Bladder microvascular endothelial cell (primary cell): ENCODE measurements at places on chromosomes 2 and 18. TPM values are rescaled to one million over a fixed set of nuclear protein-coding genes. Genes with fewer than 3 reads are reported as not detected.

Gene NRP2
- total RNA-seq = 109 and 270 TPM in 2 replicates

Gene C1GALT1C1L
- total RNA-seq = 0.13 TPM in 1 of 2 replicates, not detected in the other

Gene MAB21L4
- not detected in 2 replicates for total RNA-seq

Gene EFR3B
- 0.49 and 2.2 TPM in 2 replicates for total RNA-seq

Gene CCDC138
- total RNA-seq = 5.2 and 6.6 TPM in 2 replicates

Gene GPR39
- 0.31 TPM in 1 of 2 replicates, not detected in the other for total RNA-seq

Gene CYP27C1
- not detected in 2 replicates for total RNA-seq

Gene ZNF804A
- total RNA-seq = under 0.01 and 0.16 TPM in 2 replicates

Gene AQP12A
- total RNA-seq = not detected in 2 replicates

Gene VWA3B
- not detected in 2 replicates for total RNA-seq

Gene CCDC102B
- total RNA-seq = 1.1 and 13.8 TPM in 2 replicates

Gene ING5
- 16.4 and 28.6 TPM in 2 replicates for total RNA-seq

Gene MC4R
- total RNA-seq = not detected in 2 replicates

Gene FAM110C
- total RNA-seq = 0.13 TPM in 1 of 2 replicates, not detected in the other

Gene RHBDD1
- 4.0 and 26.9 TPM in 2 replicates for total RNA-seq

Gene ABCG5
- not detected in 2 replicates for total RNA-seq

Gene RETREG2
- 49.7 TPM in 2 replicates for total RNA-seq

Gene RTN4
- total RNA-seq = 122 and 354 TPM in 2 replicates

Gene MGAT4A
- total RNA-seq = 23.8 and 25.7 TPM in 2 replicates

Gene HNMT
- total RNA-seq = 2.3 and 4.4 TPM in 2 replicates

Gene SLC14A1
- 0.13 and 0.32 TPM in 2 replicates for total RNA-seq

Gene ERICH2
- total RNA-seq = not detected in 2 replicates

Gene ATP6V1B1
- 0.76 and 1.1 TPM in 2 replicates for total RNA-seq
